ENCODE measurements at places on chromosomes 1 and 21.

GRCh38 chr1:241869022-241869421, 21.0 kb downstream of the EXO1 start:
- DNase-seq: no peak

GRCh38 chr1:181083842-181084605, 4.5 kb upstream of the IER5 start:
- no peak for DNase-seq

- DNase-seq: no peak
Observed at GRCh38 chr1:29292344-29292743, 56.0 kb downstream of the PTPRU start.

- no peak for DNase-seq
Observed at GRCh38 chr1:36557041-36558000, 74.6 kb upstream of the CSF3R start.

DNA sequence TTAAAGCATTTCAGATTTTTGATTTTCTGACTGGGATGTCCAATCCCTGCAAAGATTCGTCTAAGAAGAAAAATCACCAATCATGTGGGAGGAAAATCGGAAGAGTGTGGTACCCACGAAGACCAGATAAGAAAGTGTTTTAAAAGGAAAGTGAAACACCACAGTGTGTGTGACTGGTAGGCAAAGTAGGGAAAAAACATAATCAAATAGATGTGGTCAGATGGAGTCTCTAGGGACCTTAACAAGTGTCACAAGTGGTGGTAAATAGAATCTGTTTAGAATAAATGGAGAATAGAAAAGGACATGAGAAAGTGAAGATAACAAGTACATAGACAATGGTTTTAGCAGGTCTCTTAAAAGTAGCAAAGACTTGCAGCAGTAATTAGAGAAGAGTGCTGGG, 154.6 kb downstream of the SLC30A10 start:
- no peak for DNase-seq

DNA sequence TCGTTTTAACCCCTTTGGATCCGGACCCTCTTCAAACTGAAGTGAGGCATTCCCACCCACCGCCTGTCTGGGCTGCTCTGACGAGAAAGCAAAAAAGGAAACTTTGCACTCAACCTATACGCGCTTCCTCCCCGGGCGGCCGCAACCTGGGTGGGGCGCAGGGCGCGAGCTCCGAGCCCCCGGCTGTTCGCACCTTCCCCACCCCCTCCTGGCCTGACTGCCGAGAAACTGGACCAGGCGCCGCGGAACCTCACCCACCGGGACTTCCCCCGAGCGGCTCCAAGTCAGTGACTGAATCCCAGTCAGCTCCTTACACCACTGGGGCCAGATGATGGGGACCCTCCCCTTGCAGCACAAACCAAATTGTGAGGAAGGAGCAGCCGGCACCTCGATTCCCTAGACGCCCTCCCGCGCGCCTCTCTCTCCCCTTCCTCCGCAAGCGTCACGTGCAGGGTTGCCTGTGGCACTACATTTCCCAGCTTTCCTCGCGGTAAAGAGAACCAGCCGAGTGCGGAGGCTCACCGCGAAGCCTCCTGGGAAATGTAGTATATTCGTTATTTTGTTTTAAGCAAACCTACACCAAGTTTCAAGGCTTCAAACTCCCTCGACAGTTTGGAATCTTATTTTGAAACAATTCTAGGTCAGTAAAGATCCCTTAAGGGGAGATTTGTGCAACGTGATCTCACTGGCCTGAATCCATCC, at the start of gene RAB29:
Gene RAB29 (minus strand): TSS at position 468 of the 702 bp plus-strand sequence. CDS start 526 bp downstream, outside the sequence.
- peak; percentile 14 for DNase-seq

DNA sequence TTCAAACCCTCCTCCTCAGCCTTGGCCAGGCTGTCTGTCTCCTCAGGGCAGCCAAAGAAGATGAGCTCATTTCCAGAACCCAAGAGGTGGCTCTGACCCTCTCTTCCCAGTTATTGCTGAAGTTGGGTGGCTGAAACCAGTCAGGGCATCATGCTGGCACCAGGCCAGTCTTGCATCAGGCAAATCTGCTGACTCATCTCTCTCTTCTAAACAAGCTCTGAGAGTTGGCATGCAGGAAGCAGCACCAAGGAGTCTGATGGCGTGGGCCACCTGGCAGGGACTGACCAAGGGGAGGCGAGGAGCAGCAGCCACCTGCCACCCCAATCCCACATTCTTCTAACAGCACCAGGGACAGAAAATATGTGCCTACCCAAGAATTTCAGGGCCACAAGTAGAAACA, 104.8 kb upstream of the ATP1A1 start:
- no peak for DNase-seq

DNA sequence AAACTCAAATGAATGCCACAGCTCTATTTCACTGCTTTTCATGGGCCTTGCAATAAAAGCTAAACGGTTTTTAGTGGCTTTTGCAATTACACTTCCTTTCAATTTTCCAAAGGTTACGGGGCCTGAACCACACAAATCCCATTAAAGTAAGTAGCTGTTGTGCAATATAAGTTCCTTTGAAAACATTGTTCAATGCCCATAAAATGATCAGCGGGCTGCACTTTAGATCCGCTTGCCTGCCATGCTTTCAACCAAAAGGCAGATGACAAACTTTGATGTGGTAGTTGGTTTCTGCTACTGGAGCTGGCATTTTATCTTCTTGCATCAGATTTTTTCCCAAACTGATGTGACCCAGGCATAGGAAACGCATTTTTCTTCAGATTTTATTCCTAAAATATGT, 50.2 kb downstream of the PRRX1 start:
- peak; percentile 83 for DNase-seq

DNA sequence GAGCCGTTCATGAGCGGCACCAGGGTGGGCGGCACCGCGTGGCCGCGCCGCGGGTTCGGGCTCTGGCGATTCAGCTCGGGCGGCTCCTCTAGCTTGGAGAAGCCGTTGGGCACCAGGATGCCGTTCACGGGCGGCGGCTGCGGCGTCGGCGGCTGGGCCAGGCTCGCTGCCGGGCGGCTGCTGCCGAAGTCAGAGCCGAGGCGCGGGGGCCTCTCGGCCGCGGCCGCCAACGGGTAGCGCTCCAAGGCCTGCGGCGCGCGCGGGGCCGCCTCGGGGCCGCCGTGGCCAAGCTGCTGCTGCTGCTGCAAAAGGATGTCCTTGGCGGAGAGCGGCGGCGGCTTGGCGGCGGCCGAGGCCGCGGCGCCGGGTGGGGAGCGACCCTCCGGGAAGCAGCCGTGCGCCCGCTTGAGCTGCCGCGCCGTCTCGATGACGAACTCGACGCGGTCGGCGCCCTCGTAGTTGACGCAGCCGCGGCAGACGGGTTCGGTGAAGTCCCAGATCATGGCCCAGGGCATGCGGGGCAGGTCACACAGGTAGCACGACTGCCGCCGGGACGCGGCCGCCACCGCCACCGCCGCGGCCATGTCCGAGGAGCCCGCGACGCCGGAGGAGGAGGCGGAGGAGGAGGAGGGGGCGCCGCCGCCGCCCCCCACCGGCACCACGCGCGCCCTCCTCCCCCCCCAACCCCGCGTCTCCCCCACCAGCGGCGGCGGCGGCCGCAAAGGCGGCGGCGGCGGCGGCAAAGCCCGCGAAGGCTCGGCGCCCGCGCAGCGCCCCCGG, 877 bp downstream of the IRF2BP2 start:
- no peak for DNase-seq
